Mesothelial cell of epicardium (in vitro differentiated cells): ENCODE measurements at places on chromosomes 4 and X. TPM values are rescaled to one million over a fixed set of nuclear protein-coding genes. Genes with fewer than 3 reads are reported as not detected.

The HTN3 gene
- not detected in 3 replicates for total RNA-seq

GRCh38 chrX:65674204-65674893, 6.9 kb downstream of the MSN start:
- no peak for DNase-seq
- H3K27me3 ChIP-seq, result no peaks in the 10 kb centered on the region
- H3K4me1 ChIP-seq, result peaks cover 9% of the 10 kb centered on the region
- H3K4me3 ChIP-seq, result no peak overlapping the region
- H3K27ac ChIP-seq, result no peak overlapping the region

- no peaks in the 10 kb centered on the region for H3K27me3 ChIP-seq
- no peak overlapping the region for H3K27ac ChIP-seq
- H3K4me1 ChIP-seq, result peaks cover 2% of the 10 kb centered on the region
- no peak for DNase-seq
- no peak overlapping the region for H3K4me3 ChIP-seq
These were observed 523.3 kb downstream of the SMARCA1 start for GRCh38 chrX:129000018-129000417.

- DNase-seq, result no peak
- H3K36me3 ChIP-seq, result peaks cover 34% of the 10 kb centered on the region
- no peak overlapping the region for H3K4me3 ChIP-seq
- no peaks in the 10 kb centered on the region for H3K4me1 ChIP-seq
- no peaks in the 10 kb centered on the region for H3K27me3 ChIP-seq
- H3K27ac ChIP-seq, result no peak overlapping the region
These were observed 43.5 kb downstream of the CLOCK start for GRCh38 chr4:55503169-55503568.

DNA sequence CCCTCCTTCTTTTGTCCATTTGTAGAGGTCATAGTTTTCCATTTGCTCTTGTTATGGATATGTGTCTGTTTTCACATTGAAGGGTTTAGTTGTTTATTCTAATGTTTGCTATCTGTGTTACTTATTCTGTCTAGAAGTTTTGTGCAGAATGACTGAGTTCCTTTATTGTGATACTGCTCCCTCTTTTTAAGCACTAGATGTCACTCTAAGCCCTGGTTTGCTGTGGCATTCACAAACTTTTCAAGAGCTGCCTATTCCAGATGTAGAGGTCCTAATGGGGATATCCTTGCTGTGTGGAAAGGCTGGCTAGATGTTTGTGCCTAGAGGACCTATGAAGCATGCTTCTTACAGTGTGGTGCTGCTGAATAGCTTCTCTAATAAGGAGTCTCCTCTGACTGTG, 338.6 kb downstream of the SPIN4 start:
- DNase-seq, result no peak
- no peaks in the 10 kb centered on the region for H3K4me1 ChIP-seq
- no peaks in the 10 kb centered on the region for H3K36me3 ChIP-seq
- no peak overlapping the region for H3K27ac ChIP-seq
- no peaks in the 10 kb centered on the region for H3K27me3 ChIP-seq
- no peak overlapping the region for H3K4me3 ChIP-seq
